ENCODE measurements at places on chromosomes 6 and 20.
A peak's percentile ranks its signal among the peaks of the same experiment; 100 is the strongest.

DNA sequence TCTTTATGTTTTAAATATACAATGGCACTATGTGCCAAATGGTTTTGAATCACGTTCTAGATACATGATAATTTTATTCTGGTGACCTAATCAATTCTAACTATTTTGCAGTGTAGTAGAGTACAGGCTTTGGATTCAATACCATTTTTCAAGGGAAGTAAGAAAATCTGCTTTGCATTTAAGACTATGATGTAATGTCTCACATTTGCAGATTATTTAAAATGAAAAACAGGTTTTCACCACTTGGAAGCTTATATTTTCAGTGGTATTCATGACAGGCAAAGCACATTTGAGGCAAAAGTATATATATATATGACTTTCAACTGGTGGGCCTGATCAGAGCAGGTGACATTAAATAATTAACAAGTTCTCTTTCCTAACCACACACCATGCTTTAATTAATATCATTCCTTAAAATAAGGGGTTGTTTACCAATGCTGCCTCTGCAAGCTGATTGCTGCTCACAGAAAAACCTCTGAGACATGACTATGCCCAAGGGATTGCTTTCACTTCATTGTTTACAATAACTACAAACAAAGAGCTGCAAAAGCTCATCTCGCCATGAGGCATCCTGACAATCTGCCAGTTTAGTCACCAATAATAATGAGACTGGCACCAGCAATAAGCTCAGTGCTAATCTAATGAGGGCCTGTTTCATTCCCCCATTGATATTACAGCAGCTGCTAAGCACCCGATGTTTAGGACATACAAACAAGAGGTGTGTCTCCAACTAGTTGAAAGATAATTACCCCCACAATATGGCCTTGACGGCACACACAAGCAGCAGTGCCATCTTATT is 1176.0 kb upstream of the GJE1 start:
- no peak for DNase-seq

GRCh38 chr20:37463726-37464494 is 57.1 kb upstream of the NNAT start:
- no peak for DNase-seq

DNA sequence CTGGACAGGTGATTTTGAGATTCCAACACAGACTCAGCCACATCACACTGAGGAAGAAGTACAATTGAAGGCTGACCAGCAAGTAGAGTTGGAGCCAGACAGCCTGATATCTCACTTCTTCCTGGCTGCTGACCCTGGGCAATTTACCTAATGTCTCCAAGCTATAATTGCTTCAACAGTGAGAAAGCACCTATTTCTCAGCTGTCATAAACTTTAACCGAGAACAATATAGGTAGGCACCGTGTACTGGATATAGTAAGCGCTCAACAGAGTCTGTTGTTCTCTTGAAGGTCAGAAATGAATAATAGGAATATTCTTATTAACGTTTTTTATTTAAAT is 28.3 kb downstream of the STX7 start:
- no peak for DNase-seq

DNA sequence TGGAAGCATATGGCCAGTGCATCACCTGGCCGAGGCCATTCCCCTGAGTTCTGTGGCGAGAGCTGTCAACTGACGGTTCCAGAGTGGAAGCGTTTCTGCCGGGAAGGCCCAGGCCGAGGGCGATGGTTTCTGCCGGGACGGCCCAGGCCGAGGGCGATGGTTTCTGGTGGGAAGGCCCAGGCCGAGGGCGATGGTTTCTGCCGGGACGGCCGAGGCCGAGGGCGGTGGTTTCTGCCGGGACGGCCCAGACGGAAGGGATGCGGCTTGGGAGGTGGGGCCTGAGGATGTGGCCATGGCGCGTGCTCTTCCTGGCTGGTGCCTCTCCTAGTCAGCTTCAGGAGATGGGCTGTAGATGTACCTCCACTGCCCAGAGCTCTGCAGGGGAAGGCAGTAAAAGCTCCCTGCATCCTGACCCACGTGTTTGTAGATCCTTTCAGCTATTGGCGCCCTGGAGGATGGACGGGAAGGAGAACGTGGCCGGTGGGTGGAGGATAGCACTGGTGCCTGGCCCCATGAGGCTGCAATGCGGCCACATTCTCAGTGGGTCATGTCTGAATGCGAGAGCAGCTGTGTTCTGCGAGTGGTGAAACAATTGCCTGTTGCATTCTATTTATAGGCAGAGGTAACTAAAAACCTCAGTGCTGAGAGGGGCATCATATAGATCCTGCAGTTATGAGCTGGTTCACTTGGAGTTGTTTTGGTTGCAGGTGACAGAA is 12.8 kb downstream of the TPD52L2 start:
- DNase-seq, result no peak

DNA sequence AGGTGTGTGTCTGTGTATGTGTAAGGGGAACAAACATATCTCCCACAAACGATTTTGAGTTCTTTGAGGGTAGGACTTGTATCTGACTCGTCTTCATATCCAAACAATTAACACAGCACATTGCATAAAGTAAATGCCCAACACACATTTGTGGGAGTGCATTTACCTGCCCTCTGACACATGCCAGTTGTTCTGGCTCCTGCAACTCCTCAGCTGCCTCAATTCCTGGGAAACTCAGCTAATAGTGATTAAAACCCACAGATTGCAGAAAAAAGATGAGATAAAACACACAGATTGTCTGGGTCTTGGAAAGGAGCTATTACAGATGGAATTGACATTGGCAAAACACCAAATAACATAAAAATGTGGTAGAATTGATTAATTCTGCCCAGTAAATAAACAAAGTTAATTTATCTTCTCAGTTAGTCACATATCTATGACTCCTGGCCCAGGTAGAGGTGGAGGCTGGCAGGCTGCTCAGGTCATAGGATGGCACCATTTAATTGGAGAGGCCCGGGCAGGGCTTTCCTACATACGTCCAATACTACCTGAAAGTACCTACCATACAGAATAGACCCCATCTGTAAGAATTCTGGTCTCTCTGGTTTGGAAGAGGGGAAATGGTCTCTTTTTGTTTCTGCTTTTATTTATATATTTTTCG is 71.5 kb upstream of the IFNGR1 start:
- peak; percentile 41 for DNase-seq

Measured in mammary epithelial cell (primary cell).